ENCODE measurements at places on chromosomes 6 and 20.

DNA sequence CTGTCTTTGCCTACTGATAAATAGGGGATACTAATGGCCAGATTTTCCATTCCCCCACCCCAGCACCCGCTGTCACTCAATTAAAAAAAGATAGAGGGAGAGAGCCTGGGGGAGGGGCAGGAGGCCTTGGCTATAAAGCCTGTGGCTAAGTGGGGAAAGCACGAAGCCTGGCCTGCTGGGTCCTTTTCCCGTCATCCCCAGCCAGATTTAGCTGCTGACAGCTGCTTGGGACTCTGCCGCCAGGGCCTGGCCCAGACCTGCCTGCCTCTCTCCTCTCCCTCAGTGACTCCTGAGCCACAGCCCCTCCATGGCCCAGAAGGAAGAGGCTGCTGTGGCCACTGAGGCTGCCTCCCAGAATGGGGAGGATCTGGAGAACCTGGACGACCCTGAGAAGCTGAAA lies at the start of gene APOBEC2:
TSS of gene APOBEC2 (plus strand) at position 162 of the 400 bp plus-strand sequence. CDS start at position 308, 146 bp downstream.
- no peak for DNase-seq

DNA sequence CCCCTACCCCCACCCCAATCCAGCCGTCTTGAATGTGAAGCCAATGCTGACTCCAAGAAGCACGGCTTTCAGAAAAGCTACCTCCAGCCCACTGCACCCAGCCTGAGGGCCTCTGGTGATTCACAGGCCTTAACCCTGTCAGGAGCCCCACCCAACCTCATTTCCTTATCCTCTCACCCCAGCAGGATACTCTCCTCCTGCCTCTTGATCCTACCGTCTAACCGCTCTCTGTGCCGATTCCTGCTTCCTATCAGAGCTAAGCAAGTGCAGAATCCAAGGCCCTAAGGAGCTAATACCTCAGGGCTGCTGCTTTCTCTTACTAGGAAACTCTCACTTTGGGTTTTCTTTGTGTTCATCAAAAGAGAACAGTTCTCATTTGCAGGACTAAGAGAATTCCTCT lies 47.2 kb downstream of the TRERF1 start:
- DNase-seq, result no peak

- no peak for DNase-seq
Measured at GRCh38 chr20:24735263-24735662, 213.8 kb upstream of the CST7 start.

DNA sequence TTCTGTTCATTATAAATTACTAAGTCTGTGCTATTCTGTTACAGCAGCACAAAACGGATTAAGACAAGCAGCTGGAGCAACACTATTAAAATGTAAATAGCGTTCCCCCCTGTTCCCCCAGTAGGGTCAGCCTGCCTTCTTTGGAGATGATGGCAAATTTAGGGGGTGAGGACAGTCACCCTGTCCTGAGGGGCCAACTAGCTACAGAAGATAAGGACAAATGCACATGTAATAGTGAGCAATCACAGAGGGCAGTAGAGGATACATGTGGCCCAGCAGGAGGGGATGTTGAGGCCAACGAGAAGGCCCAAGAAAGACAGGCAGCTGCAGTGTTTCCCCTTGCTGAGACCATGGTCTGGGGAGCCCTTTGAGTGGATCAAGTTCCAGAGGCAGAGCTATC lies 266.7 kb upstream of the CDYL start:
- no peak for DNase-seq

Data from activated gamma-delta T cell (primary cell).